ENCODE measurements at places on chromosomes 4 and X.

- peak; percentile 22 for DNase-seq
Measured at GRCh38 chrX:26597981-26598380, 382.0 kb downstream of the MAGEB5 start.

DNA sequence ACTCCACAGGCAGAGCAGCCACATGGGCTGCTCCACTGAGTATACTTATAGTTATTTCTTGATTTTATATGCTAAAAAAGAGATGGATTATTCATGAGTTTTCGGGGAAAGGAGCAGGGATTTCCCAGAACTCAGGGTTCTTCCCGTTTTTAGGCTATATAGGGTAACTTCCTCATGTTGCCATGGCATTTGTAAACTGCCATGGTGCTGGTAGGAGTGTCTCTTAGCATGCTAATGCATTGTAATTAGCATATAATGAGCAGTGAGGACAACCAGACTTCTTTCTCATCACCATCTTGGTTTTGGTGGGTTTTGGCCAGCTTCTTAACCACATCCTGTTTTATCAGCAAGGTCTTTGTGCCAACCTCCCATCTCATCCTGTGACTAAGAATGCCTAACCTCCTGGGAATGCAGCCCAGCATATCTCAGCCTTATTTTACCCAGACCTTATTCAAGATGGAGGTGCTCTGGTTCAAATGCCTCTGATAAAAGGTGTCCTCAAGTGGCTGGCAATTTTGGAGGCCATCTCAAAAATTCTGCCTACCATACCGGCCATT lies 213.0 kb upstream of the VEGFC start:
- no peak for DNase-seq

DNA sequence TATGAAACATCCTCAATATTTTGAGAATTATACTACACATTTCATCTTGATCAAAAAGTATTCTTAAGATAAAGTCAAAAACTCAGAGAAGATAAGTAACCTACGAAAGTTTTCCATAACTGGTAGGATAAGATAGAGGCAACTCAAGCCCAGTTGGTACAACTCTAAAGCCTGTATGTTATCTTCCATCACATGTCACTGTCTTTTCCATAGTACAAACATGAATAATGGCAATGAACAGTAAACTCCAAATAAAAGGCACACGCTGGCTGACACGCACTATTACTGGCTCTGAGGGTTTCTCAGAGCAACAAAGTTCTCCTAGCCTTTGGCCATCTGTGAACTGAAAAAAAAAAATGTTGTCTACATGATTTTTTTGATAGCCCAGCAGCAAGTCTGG lies 27.2 kb downstream of the LIN54 start:
- DNase-seq, result no peak

DNA sequence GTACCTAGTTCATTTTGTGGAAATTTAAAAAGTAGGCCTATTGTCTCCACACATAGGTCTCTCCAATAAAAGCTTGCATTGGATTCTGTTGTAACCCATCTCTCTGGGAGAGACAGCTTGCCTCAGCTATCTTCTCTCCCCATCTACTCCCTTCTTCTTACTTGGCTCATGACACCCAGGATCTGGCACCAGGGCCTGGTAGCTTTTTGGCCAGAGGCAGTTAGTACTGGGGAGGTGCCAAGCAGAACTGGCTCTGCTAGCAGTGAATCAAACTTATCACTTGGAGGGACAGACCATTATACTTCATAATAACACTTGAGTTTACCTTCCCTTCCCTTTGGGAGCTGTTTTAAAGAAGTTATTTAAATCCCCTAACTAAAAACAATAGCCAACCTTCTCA lies 31.8 kb downstream of the PLAC1 start:
- no peak for DNase-seq
